ENCODE measurements at places on chromosomes 16 and 17. TPM values are rescaled to one million over a fixed set of nuclear protein-coding genes. Genes with fewer than 3 reads are reported as not detected.

DNA sequence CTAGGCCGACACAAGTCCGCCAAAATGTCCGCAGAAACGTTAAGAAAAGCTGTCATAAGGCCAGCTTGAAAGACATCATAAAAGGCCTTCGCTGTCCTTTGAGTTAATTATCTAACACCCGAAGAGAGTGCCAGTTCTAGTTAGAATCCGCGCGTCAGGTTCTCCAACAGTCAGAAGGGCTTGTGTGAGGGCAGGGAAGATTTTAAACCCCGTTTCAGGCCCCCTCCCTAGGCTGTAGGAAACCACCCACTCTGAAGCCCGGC, 729 bp upstream of the CLTC start:
- ATAC-seq = no peak

DNA sequence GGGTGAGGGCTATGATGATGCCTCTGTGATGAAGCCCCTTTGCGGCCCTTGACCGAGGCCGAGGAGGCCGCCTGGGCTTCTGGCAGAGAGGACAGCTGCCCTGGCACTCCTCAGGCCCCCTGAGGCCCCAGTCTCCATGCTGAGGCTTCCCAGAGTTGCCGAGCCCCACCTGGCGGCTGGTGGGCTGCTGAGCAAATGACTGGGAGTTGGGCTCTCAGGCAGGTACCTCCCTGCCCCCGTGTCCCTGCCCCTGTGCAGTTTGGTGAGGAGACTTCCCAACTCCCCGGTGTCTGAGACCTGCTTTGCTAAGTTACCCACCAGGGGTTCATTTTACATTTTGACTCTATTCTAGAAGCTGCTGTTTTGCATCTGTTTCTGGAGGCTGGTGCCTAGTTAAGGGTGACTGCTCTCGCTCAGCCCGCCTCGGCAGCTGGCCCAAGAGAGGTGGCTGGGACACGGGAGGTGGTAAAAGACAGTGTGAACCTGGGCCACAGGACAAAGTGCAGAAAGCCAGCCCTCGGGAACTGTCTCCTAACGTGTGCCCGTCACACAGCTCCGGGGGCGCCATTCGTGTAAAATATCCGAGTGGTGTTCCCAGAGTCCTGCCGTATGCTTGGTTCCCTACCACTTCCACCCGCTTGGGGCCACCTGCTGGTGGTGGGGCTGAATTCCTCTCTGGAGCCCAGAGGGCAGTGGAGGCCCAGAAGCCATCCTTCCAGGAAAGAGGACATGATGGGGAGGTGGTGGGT, 134.5 kb downstream of the RAB11FIP4 start:
- no peak for ATAC-seq

The ATXN2L gene
- 65.1 TPM for total RNA-seq

The ARHGAP27 gene
- total RNA-seq = 18.1 TPM

DNA sequence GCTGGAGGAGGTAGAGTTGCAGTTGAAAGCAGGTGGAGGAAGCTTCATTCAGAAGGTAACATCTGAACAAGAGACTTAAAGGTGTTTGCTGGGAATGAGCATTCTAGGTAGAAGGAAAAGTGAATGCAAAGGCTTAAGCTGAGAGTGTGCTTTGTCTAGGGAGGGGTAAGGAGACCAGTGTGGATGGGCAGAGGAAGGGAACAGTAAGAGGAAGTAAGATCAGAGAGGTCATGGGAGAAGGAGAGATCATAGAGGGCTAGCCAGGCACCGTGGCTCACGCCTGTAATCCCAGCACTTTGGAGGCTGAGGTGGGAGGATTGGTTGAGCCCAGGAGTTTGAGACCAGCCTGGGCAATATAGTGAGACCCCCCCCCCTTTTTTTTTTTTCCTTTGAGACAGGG, 3.3 kb downstream of the STX4 start:
- no peak for ATAC-seq

DNA sequence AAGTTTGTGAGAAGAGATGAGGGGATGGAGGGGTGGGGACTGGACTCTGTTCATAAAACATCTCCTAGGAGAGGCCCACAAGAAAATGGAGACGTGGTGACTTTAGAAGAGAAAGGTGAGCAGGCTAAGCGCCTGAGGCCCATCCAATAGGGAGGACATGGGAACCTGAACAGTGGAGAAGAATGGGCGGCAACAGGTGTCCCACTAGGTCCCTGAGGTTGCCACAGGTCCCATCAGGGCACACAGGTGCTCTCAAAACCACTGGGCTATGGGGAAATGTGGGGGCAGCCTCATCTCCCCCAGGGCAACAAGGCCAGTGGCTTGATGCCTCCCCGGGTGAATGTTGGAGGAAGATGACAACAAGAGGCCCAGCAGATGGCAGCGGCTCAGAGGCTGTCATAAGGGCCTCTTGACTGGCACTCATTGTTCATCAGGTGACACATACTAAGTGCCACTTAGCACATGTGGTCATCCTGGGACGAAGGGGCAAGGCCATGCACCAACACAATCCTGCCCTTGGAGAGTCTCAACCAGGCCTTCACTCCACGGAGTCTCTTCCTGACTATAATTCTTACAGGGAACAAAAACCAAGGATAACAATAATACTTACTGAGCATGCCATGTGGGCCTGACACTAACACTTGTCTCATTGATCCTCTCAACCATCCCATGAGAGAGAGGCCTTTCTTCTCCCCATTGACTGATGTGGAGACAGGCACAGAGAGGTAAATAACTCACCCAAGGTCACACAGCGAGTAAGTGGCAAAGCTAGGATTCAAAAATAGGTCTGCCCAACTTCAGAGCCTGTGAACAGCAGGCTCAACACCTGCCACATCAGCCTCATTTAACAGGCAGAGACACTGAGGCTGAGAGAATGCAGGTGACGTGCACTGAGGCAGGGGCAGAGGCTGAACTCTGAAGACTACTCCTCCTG, 38.0 kb downstream of the CUEDC1 start:
- ATAC-seq = no peak

DNA sequence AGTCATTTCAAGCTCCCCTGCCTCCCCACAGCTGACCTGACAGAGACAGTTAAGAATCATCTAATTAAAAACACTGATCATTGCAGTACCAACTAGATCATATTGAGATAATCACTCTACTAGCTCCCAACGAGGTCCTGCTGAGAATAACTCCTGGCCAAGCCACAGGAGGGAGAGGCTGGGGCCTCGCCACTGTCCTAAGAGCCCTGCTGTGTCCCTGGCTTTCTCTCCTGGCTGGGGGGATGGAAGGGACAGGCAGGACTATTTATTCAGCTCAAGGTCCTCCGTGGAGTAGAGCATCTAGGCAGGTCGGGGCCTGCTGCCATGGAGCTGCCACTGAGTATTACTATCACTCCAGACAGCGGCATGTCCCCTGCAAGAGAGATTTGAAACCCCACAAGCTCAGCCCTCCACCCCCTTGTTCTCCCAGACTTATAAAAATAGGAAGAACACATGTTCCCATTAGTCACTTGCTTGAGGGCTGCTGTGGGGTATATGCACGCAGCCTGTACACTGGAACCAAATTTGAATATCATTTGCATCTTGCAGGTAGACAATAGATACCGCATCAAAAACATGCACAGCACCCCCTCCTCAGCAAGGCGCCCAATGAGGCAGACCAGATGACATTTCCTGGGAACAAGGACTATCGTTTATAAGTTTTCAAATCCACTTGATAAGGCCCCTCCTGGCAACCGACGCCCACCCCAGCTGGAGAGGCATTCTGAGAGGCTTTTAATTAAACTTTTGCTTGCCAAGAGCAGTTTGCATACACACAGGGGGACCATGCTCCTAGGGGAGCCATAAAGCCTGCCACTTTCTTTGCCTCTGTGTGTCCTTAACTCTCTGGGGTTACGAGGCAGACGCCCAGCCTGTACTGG, 385.2 kb upstream of the ZFHX3 start:
- ATAC-seq = no peak

GRCh38 chr17:81457401-81457800, 55.2 kb downstream of the ACTG1 start:
- ATAC-seq = no peak

- no peak for ATAC-seq
Measured at GRCh38 chr17:19274893-19275292, 37.7 kb downstream of the EPN2 start.

- ATAC-seq = no peak
Measured at GRCh38 chr17:77455111-77455890, 314.5 kb downstream of the SEC14L1 start.

GRCh38 chr17:49631496-49631895, 46.4 kb downstream of the SPOP start:
- ATAC-seq = no peak

The IL17C gene
- not detected for total RNA-seq

The C1QTNF8 gene
- not detected for total RNA-seq

DNA sequence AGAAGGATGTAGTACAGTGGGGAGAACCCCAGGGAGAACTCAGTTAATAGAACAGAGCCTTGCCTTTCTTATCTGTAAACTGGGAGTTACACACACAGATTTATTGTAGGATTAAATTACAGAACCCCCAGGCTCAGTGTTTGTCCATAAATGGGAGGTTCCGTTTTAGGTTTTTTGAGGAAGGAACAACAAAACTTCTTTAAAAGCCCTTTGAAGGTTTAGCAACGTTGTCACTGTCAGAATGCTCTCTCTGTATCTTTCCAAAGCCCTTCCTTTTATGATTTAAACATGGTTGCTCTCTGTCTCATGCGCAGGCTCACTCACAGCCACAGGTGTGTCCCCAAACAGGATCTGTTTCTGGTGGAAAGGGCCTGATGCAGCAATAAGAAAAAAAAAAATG, 9.4 kb upstream of the GNA13 start:
- ATAC-seq = no peak

DNA sequence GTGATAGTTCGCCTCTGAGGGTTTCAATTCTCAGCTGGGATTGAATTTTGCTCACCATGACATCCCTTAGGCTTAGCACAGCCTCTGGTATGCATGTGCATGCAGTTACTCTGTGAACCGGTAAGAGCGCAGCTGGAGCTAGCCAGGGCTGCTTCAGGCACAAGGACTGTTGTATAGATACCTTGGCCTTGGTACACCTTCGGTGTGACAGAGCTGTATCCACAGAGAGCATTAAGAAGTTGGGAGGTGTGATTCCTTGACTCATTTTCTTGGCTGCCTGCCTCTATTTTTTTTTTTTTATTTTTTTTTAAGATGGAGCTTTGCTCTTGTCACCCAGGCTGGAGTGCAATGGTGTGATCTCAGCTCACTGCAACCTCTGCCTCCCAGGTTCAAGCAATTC, 2.2 kb upstream of the NUTF2 start:
- no peak for ATAC-seq

The HASPIN gene
- 0.15 TPM for total RNA-seq

DNA sequence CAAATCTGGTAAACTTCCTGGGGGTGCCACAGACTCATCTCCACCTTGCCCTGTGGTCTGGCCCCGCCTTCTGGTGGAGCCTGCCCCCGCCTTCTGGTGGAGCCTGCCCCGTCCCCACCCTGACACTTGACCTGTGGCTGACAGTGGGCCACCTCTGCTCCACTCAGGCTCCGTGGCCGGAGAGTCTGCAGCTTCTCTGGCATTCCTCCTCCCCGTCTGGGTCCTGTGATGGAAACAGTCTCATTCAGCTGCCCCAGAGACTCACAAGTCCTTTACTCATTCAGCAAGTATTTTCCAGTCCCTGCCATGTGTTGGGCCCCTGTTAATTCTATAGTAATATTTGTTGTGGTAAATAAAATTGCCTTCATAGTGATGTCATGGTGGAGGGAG, 21.0 kb upstream of the G6PC1 start:
- ATAC-seq = no peak

DNA sequence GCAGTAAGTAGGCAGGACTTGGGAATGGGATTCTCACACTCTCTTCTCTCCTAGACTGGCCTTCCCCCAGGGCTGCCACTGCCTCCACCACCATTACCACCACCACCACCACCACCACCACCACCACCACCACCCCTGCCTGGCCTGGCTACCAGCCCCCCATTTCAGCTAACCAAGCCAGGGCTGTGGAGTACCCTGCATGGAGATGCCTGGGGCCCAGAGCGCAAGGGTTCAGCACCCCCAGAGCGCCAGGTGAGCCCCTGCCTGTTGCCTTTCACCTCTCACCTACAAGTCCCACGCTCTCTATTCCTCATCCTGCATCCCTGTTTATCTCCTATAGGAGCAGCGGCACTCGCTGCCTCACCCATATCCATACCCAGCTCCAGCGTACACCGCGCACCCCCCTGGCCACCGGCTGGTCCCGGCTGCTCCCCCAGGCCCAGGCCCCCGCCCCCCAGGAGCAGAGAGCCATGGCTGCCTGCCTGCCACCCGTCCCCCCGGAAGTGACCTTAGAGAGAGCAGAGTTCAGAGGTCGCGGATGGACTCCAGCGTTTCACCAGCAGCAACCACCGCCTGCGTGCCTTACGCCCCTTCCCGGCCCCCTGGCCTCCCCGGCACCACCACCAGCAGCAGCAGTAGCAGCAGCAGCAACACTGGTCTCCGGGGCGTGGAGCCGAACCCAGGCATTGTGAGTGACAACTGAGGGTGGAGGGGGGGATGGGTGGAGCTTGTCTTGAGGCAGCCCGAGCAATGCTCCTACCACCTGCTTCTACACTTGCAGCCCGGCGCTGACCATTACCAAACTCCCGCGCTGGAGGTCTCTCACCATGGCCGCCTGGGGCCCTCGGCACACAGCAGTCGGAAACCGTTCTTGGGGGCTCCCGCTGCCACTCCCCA, 7.9 kb upstream of the TMEM88 start:
- ATAC-seq = no peak

DNA sequence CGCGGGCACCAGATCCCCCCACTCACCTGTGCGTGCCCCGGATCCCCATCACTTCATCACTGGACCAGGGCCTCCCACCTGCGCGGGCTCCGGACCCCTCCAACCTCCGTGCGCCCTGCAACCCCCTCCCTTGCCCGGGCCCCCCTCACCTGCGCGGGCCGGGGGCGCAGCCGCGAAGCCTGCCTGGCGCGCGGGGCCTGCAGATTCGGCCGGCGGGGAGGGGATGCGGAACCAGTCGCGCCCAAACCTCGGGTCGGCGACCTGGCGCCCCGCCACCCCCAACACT, 202 bp downstream of the CEP131 start:
- ATAC-seq = no peak
